ENCODE measurements at places on chromosomes 11 and 22.

- no peak for DNase-seq
These were observed 22.9 kb downstream of the STX3 start for GRCh38 chr11:59778122-59778521.

DNA sequence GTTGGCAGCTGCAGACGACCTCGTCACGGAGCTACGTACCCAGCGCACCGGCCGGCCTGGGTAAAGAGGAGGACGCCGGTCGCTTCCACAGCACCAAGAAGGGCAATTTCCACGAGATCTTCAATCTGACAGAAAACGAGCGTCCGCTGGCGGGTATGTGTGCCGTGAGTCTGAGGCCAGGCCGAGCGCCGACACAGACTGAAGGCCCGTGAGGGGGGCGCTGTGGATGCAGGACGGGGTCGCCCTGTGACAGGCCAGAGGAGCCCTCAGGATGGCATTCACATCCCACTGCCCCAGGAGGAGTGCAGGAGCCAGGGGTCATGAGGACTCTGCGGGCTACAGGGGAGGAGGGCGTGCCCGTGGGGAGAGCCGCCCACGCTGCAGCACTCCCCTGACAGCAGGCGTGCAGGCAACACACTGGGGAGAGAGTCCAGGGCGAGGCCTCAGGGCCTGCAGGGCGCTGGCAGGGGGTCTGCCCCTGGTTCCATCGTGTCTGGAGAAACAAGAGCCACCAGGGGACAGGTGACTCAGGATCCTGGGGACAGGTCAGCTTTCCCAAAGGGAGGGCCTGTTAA lies 53.6 kb downstream of the GRAMD4 start:
- no peak for DNase-seq

GRCh38 chr22:19105867-19106802 lies 16.1 kb downstream of the DGCR2 start:
- DNase-seq, result no peak

DNA sequence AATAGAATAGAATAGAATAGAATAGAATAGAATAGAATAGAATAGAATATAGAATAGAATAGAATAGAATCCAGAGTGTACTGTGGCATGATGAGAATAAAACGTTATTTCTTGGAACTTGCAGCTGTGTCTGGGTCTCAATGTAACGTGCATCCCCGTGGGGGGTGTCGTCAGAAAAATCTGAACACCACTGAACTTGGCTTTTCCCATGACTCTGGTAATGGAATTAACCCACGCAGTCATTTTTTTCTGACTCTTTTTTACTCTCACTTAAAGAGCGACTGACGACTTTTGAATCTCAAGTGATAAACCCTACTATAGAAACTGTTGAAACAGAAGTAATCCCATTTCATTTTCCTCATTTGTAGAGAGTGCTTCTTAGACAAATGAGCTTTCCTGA lies 92.4 kb upstream of the BID start:
- DNase-seq, result no peak

GRCh38 chr11:110094298-110095285 lies 1.4 kb downstream of the ZC3H12C start:
- DNase-seq, result no peak

DNA sequence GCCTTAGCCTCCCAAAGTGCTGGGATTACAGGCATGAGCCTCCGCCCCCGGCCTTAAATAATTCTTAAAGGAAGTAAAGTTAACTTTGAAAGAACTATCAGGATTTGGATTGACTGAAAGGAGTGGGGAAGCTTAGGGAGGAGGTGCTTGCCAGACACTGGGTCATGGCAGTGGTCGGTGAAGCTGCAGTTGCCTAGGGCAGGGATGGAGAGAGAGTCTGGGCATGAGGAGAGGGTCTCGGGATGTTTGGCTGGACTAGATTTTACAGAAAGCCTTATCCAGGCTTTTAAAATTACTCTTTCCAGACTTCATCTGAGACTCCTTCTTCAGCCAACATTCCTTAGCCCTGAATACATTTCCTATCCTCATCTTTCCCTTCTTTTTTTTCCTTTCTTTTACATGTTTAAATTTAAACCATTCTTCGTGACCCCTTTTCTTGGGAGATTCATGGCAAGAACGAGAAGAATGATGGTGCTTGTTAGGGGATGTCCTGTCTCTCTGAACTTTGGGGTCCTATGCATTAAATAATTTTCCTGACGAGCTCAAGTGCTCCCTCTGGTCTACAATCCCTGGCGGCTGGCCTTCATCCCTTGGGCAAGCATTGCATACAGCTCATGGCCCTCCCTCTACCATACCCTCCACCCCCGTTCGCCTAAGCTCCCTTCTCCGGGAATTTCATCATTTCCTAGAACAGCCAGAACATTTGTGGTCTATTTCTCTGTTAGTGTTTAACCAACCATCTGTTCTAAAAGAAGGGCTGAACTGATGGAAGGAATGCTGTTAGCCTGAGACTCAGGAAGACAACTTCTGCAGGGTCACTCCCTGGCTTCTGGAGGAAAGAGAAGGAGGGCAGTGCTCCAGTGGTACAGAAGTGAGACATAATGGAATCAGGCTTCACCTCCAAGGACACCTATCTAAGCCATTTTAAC lies at the start of gene NNMT:
Gene NNMT, plus strand, starts transcription at position 724 of the 929 bp plus-strand sequence. Its CDS starts 158 bp downstream, at position 882.
- DNase-seq, result no peak

DNA sequence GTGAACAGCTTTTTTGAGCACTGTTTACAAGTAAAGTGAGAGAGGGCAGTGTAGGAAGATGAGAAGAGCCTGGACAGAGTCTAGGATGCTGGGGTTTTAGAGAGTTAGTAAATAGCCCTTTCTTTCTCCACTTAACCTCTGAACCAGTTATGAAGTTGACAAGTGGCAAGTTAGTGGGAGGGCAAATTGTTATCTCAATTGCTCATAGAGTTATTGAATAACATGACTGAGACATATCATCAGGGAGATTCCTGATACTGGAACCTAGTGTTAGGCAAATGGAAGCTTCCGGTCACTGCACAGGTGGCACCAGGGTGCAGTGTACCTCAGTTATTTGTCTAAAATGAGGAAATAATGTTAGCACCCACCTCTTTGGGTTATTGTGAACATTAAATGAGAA lies 57.8 kb upstream of the PTPN5 start:
- DNase-seq, result no peak

- no peak for DNase-seq
These were observed 2.1 kb upstream of the DRD2 start for GRCh38 chr11:113477321-113477720.

GRCh38 chr22:19568337-19569275 lies 44.4 kb upstream of the CLDN5 start:
- DNase-seq, result no peak

DNA sequence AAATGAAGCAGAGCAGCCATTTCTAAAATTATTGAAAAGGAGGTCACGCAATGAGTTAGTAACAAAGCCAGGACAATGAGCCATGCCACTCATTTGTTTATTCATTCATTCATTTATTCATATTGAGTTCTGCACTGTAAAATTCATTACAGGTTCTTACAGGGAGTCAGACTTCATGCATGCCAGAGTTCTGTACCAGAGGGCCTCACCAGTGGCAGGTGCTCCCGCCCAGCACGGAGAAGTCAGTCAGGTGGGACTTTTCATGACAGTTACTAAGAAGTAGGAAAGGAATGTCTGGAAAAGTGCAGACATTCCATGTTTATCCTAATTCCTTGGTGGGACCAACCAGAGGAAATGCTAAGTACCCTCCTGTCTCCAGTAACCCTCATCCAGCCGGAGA lies 217.5 kb upstream of the BLID start:
- no peak for DNase-seq

- DNase-seq, result no peak
These were observed 71.1 kb downstream of the NCAPD3 start for GRCh38 chr11:134152696-134153095.

DNA sequence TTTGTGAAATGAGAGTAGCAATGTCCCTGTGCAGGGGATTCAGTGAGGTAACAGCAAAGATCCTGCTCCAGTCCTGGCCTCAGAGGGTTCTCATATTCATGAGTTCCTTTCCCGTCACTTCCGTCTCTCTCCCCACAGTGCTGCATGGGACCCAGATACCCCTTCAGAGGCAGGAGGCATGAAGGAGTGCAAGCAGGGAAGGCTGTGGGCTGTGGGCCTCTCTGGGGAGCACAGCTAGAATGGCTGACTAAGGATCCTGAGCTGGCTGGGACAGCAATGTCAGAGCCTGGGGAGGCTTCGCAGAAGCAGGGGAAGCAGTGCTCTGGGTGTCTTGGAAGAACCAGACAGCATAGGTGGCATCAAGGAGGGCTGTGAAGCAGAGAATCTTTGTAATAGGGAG lies 13.0 kb downstream of the PKNOX2 start:
- DNase-seq, result no peak

- no peak for DNase-seq
These were observed 14.5 kb upstream of the PHLDA2 start for GRCh38 chr11:2943711-2944118.

DNA sequence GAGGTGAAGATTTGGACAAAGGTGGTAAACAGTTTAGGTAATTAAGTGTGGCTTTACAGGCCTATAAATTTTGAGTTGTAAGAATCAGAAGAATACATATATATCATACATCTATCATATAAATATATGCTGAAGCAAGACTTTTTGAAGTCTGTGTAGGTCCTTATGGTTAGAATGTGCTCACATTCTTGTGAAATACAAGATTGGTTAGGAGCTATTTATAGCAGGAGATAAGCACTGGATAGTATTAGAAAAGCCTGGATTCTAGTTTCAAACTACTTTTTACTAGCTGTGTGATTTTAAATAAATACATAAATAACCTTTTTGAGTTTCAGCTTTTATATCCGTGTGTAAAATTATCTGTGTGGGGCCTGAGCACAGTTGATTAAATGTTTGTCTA lies 42.3 kb downstream of the ANKRD42 start:
- no peak for DNase-seq

DNA sequence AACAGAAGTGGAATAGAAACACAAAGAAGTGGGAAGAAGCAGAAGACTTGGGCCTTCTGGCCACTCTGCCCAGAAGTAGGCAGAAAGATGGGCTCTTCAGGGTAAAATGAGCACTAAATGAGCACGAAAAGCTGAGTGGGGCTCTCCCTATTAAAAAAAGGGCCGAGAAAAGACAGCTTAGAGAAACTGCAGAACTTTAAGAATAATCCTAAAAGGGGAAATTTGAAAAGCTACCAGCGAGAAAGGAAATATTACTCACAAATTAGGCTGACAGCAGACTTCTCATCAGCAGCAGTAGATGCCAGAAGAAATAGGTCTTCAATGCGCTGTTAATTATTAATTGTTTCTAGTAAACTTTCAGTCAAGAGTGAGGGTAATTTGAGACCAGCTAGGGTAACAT lies 78.2 kb downstream of the UVRAG start:
- DNase-seq, result no peak

DNA sequence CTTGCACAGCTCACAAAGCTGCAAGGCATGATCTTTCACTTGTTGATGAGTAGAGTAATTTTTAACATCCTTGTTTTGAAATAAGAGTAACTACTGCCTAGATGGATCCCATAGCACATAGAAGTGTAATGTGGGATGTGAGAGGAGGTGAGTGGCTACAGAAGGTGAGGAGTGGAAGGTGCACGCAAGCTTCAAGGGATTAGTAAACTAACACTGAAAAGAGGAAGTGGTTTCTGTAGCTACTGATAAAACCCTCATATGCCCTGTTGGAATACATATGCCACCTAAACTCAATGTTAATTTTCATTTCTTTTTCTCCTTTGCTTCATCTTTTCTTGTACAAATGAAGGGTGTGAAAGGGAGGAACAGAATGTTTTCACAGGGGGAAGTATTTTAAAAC lies 22.0 kb upstream of the CTSC start:
- DNase-seq, result no peak

GRCh38 chr11:130776061-130776419 lies 140.2 kb downstream of the SNX19 start:
- DNase-seq, result no peak

DNA sequence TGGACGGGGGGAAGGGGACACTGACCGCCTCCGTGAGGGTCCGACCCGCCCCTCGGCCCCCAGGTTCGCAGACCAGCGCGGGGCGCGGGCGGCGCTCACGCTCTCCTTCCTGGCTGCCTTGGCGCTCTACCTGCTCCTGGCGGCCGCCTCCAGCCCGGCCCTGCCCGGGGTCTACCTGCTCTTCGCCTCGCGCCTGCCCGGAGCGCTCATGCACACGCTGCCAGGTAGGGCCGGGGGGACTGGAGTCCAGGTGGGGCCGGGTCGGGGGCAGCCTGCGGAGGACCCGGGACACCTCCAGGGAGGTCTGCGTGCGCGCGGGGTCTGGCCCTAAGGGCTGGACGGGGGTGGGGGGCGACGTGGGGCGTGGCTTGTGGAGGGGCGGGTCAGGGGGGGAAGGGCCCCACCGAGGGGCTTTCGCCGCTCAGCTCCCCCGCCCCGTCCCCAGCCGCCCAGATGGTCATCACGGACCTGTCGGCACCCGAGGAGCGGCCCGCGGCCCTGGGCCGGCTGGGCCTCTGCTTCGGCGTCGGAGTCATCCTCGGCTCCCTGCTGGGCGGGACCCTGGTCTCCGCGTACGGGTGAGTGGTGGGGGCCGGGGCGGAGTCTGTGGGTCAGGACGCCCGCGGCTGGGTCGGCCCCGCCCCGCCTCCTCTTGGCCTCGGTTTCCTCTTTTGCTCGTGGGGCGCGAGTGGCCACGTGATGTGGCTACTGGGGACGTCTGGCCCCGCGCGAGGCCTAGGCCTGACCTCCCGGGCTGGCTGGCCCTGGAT lies 19.9 kb downstream of the PHLDA2 start:
- DNase-seq, result no peak

- DNase-seq, result no peak
These were observed 31.6 kb upstream of the IZUMO1R start for GRCh38 chr11:94272738-94273313.

GRCh38 chr11:36061471-36061870 lies 117.6 kb downstream of the LDLRAD3 start:
- DNase-seq, result no peak
